Activated gamma-delta T cell treated with Interleukin-2 at 50 U/mL for 16 hours (primary cell): ENCODE measurements at places on chromosomes 16 and 17.

GRCh38 chr16:17333229-17333628 is 137.5 kb downstream of the XYLT1 start:
- no peak for DNase-seq

DNA sequence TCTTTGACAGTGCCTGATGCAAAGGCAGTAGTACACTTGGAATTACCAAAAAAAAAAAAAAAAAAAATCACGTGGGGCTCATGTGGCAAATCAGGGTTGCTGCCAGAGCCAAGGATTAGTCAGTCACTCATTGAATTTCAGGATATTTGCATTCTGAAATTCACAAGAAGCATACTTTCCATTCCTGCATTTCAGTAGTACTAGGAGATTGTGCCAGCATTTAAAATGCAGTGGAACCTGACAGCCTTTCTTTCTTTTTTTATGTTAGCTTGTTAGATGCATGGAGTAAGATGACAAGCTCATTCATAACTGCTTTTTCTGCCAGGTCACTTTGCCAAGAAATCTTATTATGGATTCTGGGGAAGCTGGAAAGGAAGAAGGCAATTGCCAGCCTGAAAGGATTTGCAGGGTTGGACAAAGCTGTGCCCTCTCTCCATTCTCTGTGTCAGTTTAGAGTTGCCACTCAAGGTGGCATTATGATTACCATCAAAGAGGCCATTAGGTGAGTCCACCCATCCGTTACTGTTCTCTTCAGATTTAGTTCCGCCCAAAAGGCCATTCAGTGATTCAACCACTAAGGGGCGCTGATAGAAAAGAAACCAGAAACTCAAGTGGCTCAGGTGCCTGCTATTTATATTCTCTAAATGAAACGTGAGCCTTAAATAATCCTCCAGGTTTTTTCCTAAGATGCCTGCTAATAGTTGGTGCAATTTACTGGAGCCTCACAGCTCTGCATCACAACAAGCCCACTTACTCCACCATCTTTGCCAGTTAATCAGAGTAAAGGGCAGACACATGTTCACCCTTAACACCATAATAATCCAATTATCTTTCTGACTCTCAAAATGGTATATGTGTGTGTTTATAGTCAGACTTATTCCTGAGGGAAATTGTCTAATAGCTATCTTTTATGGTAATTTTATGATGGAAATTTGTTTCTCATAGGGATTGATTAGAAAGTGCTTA is 59.0 kb downstream of the TANGO6 start:
- no peak for DNase-seq

DNA sequence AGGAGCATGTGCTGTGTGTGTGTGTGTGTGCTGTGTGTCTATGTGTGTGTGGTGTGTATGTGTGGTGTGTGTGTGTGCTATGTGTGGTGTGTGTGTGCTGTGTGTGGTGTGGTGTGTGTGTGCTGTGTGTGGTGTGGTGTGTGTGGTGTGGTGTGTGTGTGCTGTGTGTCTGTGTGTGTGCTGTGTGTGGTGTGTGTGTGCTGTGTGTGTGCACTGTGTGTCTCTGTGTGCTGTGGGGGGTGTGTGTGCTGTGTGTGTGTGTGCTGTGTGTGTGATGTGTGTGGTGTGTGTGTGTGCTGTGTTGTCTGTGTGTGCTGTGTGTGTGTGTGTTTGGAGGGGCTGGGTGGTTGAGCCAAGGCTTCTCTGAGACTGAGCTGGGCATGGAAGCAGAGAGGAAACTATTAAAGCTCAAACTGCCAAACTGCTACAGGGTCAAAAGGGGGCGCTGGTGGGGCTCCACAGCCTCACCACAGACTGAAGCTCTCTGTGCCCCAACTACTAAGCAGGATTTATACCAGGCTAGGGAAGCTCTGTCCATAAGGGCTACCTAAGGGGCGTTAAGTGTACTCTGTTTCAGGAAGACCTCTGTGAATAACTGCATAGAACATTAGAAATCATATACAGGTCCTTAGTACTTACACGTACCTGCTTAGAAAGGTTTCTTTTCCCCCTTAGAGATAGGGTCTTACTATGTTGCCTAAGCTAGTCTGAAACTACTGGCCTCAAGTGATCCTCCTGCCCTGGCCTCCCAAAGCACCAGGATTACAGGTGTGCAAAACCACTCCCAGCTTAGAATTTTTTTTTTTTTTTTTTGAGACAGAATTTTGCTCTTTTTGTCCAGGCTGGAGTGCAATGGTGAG is 27.8 kb upstream of the GHDC start:
- DNase-seq: peak; percentile 48

GRCh38 chr16:5058476-5058875 is 7.3 kb downstream of the C16orf89 start:
- DNase-seq: no peak

GRCh38 chr16:75566758-75567255 is 628 bp downstream of the GABARAPL2 start:
- DNase-seq: peak; percentile 9

- DNase-seq: no peak
Observed at GRCh38 chr17:44279666-44280391, 11.9 kb upstream of the SLC4A1 start.

DNA sequence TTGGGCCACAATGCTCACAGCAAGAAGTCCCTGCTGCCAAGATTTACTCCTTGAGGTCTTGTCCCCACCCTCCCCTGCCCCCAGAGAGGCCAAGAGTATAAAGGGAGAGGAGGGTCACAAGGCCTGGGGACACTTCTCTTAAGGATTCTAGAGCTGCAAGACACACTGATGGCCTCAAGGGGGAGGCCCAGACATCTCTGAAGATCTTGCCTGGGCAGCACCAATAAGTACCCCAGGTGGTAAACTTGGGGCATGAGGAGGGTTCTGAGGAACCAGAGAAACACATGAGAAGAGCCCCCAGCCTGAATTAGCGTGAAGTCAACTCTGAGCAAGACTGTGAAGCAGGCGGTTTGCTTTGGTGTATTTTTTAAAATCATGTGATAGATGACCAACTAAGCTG is 26.8 kb upstream of the MTMR4 start:
- DNase-seq: no peak

DNA sequence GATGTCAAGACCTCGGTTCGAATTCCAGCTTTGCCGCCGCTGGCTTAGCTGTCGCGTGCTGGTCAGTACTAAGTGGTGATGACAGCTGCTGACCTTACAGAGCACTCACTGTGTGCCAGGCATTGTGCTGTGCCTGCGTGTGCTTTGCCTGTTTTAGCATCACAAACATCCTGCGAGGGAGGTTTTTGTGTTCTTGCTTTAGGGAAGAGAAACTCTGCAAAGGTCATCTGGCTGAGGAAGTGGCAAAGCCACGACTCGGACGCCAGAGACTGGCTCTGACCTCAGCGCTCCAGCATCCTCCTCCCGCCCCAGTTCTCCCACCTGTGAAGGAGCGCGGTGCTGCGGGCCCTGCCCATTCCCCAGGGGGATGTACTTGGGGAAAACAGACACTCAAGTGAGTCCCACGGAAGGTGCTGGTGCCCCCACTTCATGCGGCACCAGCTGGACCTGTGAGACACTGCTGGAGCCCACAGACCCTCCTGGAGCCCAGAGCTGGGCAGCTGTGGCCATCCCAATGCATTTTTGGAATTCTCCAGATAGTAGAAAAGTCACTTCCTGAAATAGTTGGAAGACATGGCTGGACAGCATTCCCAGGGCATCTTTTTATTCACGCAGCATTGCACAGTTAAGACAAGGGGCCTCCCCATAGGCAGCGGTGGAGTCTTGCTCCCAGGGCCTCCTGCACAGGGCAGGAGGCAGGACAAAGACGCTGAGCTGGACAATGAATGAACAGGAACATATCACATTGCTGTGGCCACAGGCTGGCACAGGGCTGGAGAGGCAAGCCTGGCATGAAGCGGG is 20.0 kb upstream of the HERPUD1 start:
- no peak for DNase-seq

- no peak for DNase-seq
Observed at GRCh38 chr17:77924757-77925336, 33.7 kb upstream of the TNRC6C start.

GRCh38 chr17:38585918-38586529 is 19.7 kb downstream of the SRCIN1 start:
- DNase-seq: no peak

GRCh38 chr16:76932541-76933211 is 258.3 kb upstream of the MON1B start:
- DNase-seq: no peak

GRCh38 chr17:46732754-46733398 is 85.6 kb downstream of the WNT3 start:
- no peak for DNase-seq

GRCh38 chr16:49855822-49856671 is at the start of gene ZNF423:
Gene ZNF423 (minus strand): TSS chr16:49856112. CDS start chr16:49855774, 338 bp downstream.
- DNase-seq: no peak

GRCh38 chr16:17965133-17965900 is 371.2 kb downstream of the NPIPA8 start:
- no peak for DNase-seq

DNA sequence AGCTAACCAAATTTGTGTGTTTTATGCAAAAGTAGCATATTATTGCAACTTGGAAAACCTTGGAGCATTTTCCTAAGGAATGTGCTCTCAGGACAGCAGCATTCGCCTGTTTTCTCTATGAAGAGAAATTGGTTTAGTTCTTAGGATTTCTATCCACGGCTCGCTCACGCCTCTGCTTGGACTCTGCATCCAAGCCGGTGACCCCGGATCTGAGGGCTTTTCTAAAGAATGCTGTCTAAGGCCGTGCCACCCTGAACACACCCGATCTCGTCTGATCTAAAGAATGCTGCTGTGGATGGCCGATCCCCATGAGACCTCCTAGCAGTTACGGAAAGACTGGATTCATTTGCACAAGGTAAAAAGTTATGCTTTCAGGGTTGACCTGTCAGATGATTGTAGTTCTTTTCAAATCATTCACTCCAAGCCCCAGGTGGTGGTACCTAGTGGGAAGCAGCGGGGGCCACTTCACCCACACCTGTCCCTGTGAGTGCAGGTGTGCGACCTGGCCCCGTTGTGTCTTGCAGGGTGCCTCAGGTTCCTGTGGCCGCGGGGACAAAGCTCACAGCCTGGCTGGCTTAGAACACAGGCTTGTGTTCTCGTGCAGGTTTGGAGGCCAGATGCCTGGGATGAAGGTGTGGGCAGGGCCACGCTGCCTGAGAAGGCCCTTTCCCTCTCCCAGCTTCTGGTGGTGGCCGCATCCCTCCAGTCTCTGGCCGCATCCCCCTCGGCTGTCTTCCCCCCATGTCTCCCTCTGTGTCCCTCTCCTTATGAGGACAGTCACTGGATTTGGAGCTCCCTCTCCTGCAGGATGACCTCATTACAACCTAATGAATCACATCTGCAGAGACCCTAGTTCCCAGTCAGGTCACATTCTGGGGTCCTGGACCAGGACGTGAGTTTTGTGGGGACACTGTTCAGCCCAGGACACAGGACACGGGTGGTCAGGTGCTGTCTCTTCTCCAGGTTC is 71.1 kb downstream of the BANP start:
- DNase-seq: no peak

GRCh38 chr16:79264237-79265109 is 336.1 kb downstream of the MAF start:
- DNase-seq: no peak

GRCh38 chr17:1365445-1366039 is 34.5 kb downstream of the YWHAE start:
- peak; percentile 53 for DNase-seq

- DNase-seq: no peak
Observed at GRCh38 chr16:57236022-57236350, 9.1 kb upstream of the ARL2BP start.

- DNase-seq: no peak
Observed at GRCh38 chr17:1583556-1583955, 21.0 kb upstream of the PITPNA start.

GRCh38 chr16:78611318-78611717 is 511.9 kb downstream of the WWOX start:
- DNase-seq: no peak

DNA sequence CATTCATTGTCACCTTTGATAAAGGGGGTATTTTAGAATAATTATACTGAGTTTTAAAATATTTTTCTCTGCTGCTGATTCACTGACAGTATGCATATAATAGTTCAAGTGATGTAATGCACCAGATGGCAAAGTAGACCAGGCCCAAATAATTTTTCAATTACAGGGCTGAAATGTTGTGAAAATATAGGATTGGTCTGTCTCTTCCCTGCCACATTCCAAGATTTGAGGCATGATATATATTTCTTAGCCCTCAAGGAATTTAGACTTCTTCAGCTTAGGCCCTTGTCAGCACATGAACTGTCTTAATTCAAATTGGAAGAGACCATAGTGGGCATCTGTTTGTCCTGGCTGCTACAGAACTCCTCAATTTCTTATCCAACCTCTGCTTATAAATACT is 39.2 kb upstream of the SLC12A3 start:
- DNase-seq: no peak

DNA sequence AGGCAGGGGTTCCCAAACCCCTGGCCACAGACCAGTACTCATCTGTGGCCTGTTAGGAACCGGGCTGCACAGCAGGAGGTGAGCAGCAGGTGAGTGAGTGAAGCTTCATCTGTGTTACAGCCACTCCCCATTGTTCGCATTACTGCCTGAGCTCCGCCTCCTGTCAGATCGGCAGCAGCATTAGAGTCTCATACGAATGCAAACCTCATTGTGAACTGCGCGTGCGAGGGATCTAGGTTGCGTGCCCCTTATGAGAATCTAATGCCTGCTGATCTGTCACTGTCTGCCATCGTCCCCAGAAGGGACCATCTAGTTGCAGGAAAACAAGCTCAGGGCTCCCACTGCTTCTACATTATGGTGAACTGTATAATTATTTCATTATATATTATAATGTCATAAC is 25.1 kb upstream of the RMI2 start:
- no peak for DNase-seq

- DNase-seq: peak; percentile 50
Observed at GRCh38 chr17:7862692-7863437, 5.1 kb downstream of the CYB5D1 start.

GRCh38 chr16:89317101-89317671 is 99.7 kb downstream of the ZNF778 start:
- DNase-seq: no peak

DNA sequence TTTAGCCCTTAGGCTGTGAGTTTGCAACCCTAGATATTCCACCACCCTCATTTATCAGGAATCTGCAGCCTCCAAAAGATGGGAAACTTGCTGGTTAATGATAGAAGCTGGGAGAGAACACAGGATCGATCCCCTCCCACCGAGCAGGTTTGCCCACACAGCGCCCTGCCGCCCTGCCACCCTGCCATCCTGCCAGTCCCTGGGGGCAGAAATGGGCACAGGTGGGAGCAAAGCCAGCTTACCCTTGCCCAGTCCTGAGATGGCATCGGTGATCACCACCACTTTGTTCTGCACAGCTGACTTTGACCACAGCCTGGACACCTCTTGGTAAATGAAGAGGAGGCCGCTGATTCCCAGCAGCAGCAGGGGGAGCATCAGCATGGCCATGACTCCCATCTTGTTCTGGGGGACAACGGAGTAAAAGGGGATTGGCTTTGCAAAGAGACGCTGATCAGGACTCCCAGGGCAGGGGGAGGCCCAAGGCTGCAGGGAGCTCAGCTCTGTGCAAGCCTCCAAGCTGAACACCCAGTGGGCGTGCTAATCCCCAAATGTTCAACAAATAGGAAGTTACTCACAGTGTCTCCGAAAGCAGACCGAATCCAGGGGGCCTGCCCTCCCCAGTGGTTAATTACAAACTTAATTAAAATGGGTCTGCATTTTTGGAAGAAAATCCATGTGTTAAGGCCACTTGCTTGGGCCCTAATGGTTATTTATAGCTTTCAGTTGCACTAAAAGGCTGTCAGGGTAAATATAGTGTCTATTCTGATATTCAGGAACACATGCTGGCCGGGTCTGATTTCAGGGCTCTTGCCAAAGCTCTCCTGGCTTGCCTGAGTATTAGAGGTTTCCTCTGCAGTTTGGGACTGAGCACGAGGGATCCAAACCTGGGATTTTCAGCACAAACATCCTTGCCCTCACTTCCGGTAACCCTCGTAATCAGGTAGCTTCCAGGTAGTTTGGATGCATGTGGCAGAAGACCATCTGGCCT is at the start of gene DHRS7C:
DHRS7C (minus strand) TSS at position 704 of the 988 bp plus-strand sequence; CDS start at position 396, 308 bp downstream.
- DNase-seq: no peak

- DNase-seq: no peak
Observed at GRCh38 chr17:79370126-79370525, 240.7 kb downstream of the RBFOX3 start.
